ENCODE measurements at places on chromosomes 7 and 10.

DNA sequence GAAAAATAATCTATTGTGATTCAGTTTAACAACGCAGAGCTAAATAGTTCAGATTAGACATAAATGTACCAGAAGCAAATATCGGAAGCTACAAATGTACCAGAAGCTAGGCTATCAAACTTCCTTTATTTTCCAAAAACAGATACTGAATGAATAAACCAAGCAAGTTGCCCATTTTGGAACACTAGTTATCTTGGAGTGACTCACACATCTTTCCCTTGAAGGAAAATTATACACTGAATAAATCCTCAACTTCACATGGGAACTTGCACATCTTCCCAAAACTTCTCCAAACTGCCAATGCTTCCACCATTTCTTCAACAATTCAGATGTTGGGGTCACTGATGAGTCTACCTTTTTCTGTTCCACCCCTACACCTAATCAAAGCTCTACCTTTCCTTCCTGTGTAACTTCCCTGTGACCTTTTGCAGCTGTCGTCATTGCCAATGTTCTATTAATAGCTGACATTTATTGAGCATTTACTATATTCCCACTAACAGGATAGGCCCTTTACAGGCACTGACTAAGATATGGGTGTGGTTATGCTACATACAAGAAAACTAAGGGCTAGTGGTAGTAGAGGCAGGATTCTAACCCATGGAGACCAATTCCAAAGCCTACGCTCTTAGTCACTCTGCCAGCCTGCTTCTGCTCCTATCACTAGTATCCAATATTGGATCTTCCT is 22.7 kb downstream of the RELN start:
- no peak for DNase-seq

DNA sequence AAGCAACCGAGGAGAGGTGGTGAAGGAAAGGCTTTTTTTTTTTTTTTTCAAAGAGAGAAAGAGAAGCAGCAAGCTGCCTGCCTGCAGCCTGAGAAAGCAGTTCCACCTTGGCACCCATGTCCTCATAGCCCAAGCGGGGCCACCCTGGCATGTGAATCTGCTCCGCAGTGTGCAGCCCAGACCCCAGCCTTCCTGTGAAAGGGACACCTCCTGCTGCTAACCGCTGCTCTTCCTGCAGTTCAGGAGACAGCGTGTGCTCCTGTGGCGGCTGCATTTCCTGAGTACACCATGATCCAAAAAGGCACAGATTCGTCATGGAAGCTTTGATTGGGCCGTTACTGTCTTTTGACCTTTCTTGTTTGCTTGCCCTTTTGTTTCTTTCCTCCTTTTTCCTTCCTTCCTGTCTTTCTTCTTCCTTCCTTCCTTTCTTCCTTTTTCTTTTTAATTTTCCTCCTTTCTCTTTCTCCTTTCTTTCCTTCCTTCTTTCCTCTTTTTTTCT is 38.1 kb downstream of the IKZF1 start:
- no peak for DNase-seq

- peak; percentile 20 for DNase-seq
Measured at GRCh38 chr10:62079885-62080559, 178.5 kb downstream of the ARID5B start.

GRCh38 chr10:33335551-33335800 is 1.0 kb upstream of the NRP1 start:
- DNase-seq = no peak

DNA sequence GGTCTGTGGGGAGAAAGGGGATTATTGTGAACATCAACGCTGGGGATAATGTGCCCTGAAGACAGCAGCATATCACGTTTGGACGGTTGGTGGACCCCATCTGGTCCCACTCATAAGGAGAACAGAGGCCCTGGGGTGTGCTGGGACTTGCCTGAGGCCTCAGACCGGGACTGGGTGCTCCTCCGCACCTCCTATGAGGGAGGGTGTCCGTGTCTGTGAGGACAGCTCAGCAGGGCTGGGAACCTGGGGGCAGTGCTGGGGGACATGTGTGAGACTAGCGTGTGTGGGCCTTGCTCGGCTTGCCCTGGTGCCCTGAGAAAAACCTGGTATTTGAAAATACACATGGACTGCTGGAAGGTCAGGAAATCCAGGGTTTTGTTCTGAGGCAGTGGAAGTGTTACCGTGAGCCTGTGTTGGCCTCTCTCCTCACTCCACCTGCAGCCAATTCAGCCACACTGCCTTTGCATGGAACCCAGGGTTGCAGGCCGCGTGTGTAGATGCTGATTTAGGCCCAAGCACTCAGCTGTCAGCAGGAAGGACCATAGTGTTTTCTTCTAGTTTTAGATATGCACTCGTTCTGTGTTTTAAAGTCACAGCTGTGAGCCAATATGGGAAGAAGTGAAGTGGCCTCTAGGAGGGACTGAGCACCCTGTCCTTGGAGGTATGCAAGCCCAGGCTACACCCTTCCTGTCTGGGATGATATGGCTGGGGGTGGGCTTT is 13.4 kb upstream of the SH2D4B start:
- no peak for DNase-seq

GRCh38 chr7:2260820-2261219 is 18.8 kb downstream of the NUDT1 start:
- no peak for DNase-seq

GRCh38 chr10:110348336-110348735 is 43.6 kb upstream of the SMNDC1 start:
- no peak for DNase-seq

DNA sequence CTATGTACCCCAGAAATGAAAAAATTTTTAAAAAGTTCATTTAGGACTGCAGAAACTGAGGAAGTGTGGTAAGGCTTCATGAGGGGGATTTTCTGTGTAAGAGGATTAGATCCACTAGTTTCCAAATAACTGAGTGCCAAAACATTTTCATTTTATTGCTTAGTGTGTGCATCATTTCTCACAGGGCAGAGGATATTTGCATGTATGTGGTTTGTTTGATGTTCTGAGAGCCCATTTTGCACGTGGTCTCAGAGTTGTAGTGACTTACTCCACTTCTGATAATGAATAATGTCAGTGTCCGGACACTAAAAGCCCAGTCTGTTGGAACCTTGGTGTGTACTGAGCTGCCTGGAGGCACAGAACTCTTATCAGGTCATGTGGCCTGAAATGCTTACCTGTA is 299.9 kb downstream of the AUTS2 start:
- DNase-seq = no peak

- DNase-seq = no peak
Measured at GRCh38 chr7:92674379-92674778, 84.2 kb upstream of the FAM133B start.

DNA sequence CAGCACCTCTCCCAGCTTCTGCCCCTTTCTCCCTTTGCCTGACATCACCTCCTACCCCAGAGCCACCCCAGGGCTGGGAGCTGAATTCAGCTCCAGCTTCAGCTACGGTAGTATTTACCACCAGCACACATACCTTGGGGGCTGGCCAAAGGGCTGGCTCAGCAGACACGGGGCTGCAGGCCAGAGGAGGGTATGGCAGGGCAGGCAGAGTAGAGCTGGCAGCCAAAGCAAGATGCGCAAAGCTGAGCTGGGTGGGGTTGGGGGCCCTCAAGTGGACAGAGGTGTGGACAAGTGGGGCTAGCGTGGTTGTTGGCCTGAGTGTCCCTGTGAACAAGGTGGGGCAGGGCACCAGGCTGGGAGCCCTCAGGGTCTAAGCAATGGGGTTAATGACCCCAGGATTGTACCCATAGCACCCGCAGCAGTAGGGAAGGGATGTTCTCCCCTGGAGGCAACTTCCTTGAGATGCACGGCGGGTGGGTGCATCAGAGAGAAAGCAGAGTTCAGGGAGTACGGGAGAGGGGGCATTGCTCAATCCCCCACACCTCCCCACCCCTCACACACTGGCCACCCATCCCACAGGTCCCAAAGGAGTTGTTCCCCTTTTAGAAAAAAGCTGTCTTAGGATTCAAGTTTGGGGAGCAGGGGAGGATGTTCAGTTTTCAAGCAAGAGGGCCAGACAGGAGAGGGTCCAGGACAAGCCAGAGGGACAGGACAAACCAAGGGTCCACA is 8.0 kb downstream of the VSIR start:
- DNase-seq = no peak

DNA sequence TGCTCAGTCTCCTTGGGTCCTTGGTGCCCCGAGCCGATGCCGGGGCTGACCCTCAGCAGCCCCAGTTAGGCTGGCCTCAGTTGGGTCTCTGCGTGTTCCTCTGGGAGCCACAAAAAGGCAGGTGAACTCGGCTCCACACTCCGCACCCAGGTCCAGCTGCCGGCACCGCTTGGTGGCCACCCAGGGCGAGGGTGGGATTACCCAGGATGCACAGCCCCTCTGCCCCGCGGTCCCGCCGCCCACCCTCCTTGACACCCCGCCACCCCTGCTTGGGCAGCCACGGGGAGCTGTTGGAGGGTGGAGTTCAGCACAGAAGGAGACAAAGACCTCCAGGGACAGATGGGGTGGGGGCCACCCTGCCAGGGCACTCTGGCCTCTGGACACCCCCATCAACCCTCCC is 17.7 kb downstream of the VENTX start:
- no peak for DNase-seq

DNA sequence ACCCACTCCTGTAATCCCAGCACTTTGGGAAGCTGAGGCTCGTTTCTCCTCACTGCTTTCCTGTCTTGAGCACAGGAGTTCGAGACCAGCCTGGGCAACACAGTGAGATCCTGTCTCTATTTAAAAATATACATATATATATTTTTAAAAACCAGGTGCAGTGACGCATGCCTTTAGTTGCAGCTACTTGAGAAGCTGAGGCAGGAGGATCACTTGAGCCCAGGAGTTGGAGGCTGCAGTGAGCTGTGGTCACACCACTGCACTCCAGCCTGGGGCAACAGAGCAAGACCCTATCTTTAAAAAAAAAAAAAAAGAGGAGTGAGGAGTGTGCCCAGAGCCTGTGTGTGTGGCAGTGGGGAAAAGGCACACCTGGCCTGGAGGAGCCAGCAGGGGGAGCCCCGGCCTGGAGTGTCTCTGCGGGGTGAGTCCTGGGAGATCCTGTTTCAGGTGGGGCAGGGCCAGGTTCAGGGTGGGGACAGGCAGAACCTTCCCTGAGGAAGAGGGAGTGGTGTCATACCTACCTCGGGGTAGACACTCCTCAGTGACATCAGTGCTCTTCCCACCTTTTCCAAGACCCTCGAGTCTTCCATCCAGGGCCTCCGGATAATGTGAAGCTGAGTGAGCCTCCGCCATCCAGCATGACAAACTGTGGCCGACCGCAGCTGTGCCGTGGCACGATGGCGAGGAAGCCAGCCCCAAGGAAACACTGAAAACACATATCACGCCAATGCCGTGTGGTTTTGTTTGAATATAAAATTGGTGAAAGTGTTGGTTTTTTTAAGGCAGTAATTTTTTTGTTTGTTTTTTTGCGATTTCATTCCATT is 9.0 kb upstream of the ARPC1B start:
- DNase-seq = no peak

DNA sequence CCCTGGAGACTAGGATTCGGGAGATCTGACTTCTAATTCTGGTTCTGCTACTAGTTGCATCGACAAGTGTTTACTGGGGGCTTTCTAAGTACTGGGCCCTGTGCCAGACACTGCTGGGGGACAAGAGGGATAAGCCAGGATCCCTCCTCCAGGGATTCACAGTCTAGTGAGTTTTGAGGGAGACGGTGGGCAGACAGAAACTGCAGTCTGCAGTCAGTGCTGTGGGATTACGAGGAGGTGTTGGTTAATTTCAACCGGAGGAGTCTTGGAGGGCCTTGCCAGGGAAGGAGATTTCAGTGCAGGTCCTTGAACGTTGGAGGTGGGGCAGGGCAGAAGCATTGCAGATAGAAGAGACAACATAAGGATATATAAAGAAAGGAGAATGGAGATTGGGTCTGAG is 3.5 kb upstream of the KCNH2 start:
- DNase-seq = no peak

- no peak for DNase-seq
Measured at GRCh38 chr7:1934756-1935155, 264.7 kb downstream of the ELFN1 start.

DNA sequence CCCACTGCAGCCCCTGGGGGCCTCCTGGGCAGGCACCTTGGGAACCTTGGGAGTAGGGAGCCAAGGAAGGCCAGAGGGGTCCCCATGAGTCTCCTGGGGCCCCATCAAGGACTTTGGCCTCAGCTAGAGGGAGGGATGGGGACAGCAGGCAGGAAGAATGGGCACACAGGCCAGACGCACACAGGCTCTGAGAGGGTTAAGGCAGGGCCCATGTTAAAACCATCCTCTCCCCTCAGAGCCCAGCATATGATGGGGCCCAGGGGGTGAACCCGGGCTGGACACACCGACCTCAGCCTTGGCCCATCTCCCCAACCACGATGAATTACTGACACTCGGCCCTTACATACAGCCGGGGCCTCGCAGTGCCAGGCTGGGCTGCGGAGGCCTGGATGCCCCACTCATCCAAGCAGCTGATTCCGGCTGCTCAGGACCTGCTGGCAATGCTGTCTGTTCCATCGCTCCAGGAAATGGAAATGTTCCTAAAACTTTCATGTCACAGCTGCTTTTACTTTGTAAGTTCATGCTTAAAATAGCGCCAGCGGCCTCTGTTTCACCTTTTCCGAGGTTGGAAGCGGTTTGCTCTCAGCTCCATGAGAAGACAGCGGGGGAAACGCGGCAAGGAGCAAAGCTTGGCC is 17.3 kb upstream of the INPP5A start:
- no peak for DNase-seq

DNA sequence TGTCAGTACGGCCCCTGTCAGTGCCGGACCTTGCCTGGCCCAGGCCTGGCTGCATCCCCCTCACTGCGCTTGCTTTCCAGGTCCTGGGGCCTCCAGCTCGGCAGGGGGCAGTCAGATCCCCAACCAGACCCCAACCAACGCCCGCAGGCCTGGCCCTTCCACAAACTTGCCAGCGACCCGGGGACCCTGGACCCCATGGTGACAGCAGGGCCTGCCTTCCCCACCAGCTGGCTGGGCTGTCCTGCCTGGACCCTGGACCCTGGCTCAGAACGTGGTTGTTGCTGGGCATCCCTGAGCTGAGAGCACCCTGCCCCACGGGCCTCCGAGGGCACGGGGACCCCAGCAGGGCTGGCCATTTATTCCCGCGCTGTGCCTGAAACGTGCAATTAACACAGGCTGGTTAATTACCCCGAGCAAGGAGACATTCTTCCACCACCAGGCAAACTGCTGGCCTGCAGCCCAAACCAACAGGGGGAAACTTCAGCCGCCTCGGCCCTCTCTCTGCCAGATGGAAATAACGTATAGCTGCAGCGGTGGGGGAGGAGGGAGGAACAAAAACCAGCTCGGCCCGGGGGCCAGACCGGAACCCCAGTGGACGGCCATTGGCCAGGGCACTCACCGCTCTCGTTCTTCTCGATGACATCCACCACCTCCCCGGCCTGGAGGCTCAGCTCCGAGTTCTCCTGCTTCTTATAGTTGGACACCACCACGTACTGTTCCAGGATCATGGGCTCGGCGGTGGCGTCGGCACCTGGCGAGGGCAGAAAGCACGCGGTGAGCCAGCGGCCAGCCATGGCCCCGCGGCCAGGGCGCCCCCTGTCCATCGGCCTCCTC is 167.1 kb downstream of the NEURL1 start:
- no peak for DNase-seq

DNA sequence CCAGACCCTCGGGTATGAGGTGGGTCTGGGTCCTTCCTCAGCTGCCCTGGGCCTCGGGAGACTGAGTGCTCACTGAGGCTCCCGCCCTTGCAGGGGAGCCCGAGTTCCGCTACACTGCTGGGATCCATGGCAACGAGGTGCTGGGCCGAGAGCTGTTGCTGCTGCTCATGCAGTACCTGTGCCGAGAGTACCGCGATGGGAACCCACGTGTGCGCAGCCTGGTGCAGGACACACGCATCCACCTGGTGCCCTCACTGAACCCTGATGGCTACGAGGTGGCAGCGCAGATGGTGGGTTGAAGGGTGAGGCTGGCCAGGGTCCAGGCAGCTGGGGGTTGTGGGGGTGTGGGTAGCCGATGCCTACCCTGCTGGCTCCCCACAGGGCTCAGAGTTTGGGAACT is 7.6 kb downstream of the AEBP1 start:
- no peak for DNase-seq
